ACHN (cell line): ENCODE measurements at places on chromosomes 6 and 20.

- DNase-seq = no peak
These were observed 135.0 kb upstream of the SUPT3H start for GRCh38 chr6:45512717-45513116.

- no peak for DNase-seq
These were observed 51.8 kb upstream of the GPR31 start for GRCh38 chr6:167209577-167209975.

DNA sequence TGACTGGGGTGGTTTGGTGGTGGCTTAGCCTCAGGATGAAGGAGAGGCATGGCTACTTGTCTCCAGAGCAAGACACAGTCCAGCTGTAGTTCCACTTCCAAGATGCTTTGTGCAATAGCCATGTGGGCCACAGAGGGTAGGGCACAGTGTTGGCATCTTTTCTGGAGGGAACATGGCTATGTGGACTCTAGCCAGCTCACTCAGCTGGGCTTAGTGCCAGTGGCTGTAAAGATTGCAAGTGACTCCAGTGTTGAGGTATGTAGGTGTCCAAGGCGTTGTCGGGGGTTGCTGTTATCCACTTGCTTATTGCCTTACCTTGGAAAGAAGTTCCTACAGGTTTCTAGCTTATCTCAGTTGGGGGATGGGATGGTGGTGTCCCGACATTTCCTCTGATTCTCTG, 233.4 kb downstream of the CD109 start:
- no peak for DNase-seq

- DNase-seq = peak; percentile 59
These were observed 611 bp downstream of the CNPY3 start for GRCh38 chr6:42929821-42930360.

- no peak for DNase-seq
These were observed 176.9 kb upstream of the CITED2 start for GRCh38 chr6:139551376-139551775.

GRCh38 chr20:33501000-33501399, 11.1 kb downstream of the CBFA2T2 start:
- DNase-seq = no peak

- DNase-seq = peak; percentile 36
These were observed 951 bp downstream of the FOXP4 start for GRCh38 chr6:41546866-41547798.

- DNase-seq = no peak
These were observed 809.9 kb downstream of the KIF16B start for GRCh38 chr20:15763366-15763765.

GRCh38 chr6:43954311-43955131, 172.7 kb downstream of the MRPL14 start:
- DNase-seq = no peak

DNA sequence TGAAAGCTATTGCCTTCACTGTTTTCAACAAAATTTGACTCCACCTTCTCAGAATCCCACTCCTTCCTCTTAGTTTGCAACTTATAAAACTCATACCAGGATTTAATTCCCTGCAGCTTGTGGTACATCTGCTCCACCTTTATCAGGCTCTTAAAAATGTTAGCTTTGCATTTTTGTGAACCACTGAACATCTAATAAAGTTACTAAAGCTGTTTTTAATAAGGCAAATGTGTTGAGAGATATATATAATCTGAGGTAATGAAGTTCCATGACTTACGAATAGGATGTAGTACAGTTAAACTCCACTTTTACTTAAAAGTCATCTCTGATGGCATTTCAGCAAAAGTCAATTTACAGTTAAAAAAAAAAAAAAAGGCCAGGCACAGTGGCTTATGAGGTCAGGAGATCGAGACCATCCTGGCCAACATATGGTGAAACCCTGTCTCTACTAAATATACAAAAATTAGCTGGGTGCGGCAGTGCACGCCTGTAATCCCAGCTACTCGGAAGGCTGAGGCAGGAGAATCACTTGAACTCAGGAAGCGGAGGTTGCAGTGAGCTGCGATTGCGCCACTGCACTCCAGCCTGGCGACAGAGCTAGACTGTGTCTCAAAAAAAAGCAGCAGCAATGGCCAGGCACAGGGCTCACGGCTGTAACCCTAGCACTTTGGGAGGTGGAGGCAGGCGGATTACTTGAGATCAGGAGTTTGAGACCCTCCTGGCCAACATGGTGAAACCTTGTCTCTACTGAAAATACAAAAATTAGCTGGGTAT, 106.2 kb downstream of the KIF13A start:
- no peak for DNase-seq

DNA sequence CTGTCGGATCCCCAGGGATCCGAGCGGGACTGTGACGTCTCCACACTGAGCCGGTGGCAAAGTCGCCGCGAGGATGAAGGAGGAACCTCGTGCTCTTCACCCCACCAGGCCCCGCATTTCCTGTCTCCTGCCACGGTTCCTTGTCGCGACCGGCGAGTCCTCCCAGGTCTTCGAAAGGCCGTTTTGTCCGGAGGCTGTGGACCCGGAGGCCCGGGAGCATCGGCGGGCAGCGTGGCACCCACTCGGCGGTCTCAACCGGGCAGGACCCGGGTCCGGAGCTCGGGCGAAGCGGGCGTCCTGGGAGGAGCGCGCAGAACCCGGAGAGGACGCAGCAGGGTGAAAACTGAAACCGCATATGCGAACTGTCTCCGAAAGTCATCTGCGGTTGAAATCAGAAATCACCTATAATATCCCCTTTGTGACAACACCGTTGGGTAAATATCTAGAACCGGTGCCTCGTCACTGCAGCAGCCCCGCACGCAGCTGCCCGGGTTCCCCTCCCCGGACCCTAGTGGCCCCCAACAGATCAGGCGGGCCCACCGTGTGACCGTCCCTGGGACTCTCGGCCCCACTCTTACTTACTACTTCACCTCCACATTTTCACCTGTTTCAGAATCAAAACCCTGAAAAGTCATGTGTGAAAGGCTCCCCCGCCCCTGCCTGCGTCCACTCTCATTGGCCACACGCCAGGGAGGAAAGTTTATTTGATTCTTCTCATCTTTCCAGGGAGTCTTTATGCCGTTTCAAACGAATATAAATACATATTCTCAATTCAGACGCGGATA, 3.1 kb upstream of the ULBP2 start:
- DNase-seq = peak; percentile 10

GRCh38 chr6:3367630-3368029, 89.2 kb downstream of the SLC22A23 start:
- DNase-seq = no peak

- no peak for DNase-seq
These were observed 12.5 kb downstream of the GZF1 start for GRCh38 chr20:23374441-23374840.
